ENCODE measurements at places on chromosomes 3 and 15.

DNA sequence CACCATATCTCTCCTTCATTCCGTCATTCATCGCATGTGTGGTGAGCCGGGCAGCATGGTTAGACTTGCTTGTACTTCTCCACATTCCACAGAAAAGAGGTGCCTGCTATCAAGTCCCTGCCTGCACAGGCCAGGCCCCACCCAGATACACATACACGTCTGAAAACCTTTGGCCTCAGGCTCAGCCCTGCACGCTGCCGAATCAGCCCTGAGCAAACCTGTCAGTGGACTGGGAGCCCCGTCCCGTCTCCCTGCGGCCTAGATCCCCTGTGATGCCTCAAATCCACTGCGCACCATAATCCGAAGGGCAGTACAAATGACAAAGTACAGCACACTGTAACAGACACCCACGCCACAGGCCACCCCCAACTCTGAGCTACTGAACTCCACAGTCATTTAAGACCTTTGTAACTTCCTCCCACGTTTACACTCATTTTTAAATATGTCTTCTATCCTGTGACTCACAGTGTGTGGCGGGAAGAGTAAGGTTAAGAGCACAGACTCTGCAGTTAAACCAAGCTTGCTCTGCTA lies 67.1 kb downstream of the MB21D2 start:
- DNase-seq: no peak

DNA sequence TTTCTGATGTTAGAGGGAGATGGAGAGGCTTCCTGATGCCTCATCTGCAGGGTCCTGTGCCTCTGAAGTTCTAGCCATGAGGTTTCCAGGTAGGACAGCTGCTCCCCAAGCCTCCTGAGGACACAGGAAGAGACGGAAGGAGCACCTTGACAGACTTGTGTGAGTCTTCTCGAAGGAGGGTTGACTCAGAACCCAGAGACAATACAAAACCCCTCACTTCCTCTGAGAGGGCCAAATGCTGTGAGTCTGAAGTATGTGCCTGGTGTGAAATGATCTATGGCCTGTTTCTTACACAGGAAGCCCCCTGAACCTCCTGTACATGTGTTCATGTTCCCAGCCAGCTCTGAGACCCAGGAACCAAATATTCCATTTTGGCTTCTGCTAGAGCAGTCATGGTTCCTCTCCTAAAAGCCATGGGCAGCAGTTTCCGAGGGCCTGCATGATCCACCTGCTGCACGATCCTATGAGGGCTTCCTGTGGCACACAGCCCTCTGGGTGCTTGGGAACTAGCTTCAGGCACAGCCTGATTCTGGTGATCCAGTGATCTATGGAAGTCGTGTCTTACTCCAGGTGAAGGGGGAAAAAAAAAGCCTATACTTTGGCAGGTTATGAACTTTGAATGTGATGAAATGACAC lies 62.2 kb downstream of the AAGAB start:
- no peak for DNase-seq

GRCh38 chr3:50630877-50631276 lies 13.9 kb downstream of the MAPKAPK3 start:
- DNase-seq: no peak

GRCh38 chr15:87215100-87215499 lies 1041.4 kb downstream of the NTRK3 start:
- no peak for DNase-seq

Data from A549 (cell line).